ENCODE measurements at places on chromosomes 7 and 10.
A peak's percentile ranks its signal among the peaks of the same experiment; 100 is the strongest.

DNA sequence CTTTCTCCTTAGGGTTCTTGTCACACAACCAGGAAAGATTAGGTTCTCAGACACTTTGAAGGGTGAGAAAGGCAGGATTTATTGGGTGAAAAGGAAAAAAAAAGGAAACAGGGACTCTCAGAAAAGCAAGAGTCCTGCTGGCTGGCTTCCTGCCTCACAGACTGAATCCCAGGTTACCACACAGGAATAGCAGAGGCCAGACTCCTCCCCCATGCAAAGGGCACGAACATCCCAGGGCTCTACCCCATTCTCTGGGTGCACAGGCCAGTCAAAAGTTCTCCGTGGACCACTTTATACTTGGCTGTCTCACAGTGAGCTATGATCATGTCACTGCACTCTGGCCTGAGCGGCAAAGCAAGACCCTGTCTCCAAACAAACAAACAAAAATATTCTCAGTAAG is 42.6 kb downstream of the HOXA1 start:
- DNase-seq = no peak

DNA sequence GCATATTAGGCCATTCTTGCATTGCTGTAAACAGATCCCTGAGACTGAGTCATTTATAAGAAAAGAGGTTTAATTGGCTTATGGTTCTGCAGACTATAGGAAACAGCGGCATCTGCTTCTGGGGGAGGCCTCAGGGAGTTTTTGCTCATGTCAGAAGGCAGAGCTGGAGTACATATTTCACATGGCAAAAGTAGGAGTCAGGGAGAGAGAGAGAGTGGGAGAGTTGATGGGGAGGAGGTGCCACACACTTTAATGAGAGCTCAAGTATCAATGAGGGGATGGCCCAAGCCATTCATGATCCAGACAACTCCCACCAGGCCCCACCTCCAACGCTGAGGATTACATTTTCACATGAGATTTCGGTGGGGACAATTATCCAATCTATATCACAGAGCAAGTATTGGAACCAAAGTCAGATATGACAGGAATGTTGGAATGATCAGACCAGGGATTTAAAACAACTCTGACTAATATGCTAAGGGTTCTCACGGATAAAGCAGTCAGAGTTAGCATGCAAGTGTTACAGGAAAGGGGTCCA is 795.3 kb upstream of the CELF2 start:
- DNase-seq = peak; percentile 68

GRCh38 chr10:124091646-124092249 is 1.6 kb downstream of the CHST15 start:
- DNase-seq = no peak

- DNase-seq = no peak
Observed at GRCh38 chr10:35637462-35637861, 4.6 kb downstream of the FZD8 start.

- no peak for DNase-seq
Observed at GRCh38 chr7:148914208-148914777, 30.2 kb upstream of the EZH2 start.

- DNase-seq = no peak
Observed at GRCh38 chr7:64904008-64904407, 935 bp downstream of the ZNF273 start.

- DNase-seq = no peak
Observed at GRCh38 chr10:114879541-114880158, 58.1 kb downstream of the FHIP2A start.

DNA sequence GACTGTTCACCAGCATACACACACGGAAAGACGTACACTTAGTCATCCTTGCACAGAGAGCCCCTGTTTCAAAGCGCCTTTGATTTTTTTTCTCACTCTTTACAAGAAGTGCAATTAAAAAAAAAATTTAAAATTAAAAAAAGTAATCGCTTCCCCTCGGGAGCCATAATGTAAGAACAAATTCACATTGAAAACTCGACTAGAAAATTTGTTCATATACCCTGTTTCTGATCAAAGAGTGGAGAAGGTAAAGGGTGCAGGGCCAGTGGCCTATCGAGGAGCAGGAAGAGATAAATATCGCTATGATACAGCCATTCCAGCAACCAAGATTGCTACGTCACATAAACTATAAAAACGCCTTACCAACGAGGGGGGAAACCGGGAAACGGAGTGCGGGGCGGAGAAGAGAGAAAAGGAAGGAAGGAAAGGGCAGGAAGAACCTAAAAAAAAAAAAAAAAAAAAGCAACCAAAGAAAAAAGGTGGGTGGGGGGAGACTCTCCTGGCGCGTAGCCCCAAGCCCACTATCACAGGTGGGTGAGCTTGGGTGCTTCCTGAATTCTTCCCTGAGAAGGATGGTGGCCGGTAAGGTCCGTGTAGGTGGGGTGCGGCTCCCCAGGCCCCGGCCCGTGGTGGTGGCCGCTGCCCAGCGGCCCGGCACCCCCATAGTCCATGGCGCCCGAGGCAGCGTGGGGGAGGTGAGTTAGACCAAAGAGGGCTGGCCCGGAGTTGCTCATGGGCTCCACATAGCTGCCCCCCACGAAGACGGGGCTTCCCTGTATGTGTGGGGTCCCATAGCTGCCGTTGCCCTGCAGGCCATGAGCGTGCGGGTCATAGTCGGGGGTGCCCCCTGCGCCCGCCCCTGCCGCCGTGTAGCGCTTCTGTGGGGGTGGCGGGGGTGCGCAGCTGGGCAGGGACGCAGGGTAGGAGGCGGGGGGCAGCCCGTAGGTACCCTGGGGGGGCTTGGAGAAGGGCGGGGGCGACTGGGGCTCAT is 5.2 kb upstream of the HOXA2 start:
- DNase-seq = no peak

GRCh38 chr7:116876664-116877442 is 14.5 kb downstream of the CAPZA2 start:
- DNase-seq = no peak

- DNase-seq = no peak
Observed at GRCh38 chr10:59126261-59126660, 50.2 kb upstream of the PHYHIPL start.

GRCh38 chr7:39624935-39625694 is 1.7 kb downstream of the RALA start:
- peak; percentile 54 for DNase-seq

DNA sequence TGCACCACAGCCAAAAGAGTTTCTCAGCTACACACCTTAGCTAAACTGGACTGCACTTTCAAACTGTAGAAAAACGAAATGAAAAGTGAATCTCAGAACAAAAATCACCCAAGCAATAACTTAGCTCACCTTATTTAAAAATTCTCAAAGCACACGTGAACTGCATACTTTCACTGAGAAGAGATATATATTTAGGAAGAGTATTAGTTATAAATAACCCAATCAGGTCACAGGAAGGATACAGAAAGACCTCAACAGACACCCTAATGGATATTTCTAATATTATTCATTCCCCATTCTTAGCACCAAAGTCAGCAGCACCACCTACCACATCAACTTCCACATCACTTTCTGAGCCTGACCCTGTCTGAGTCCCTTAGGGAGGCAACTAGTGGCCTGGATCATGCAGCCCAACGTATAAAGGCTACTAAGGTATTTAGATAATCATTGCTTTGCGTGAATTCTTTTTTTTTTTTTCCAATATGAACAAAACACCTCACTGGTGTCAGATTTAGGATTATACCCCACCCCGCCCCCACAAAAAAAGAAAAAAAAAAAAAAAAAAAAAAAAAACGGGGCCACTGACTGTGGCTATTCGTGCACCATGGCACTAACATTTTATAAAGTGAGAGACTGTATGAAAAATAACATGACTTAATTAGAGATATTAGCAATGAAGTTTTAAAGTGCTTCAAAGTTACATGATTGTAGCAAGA is 2.6 kb downstream of the ABI1 start:
- DNase-seq = no peak

- DNase-seq = no peak
Observed at GRCh38 chr10:96642973-96643372, 56.2 kb upstream of the TM9SF3 start.

GRCh38 chr7:91285696-91286355 is 21.6 kb downstream of the FZD1 start:
- no peak for DNase-seq

DNA sequence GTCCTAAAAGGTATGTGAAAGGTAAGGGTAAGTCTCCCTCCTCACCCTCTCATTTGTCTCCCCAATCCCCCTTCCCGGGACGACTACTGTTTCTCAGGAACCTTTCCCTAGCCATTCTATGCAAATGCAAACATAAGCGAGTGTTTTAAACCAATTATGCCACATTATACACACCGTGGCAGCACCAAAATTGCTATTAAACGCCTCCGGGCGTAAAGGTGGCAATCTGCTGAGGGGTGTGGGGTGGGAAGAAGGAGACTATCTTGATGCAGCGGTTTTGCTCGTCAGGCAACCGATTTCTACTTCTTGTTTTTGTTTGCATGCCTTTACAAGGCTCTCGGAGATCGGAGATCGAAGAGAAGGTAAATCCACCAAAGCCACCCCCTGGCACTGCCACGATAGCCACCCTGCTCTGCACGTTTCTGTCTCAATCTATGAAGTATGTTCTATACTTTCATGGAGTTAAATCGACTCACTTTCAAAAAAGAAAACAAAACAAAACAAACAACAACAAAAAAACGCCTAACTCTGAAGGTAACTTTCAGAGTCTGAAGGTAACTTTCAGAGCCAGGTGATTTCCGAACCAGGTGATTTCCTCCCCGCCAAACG is 46.0 kb upstream of the CDK1 start:
- DNase-seq = no peak

DNA sequence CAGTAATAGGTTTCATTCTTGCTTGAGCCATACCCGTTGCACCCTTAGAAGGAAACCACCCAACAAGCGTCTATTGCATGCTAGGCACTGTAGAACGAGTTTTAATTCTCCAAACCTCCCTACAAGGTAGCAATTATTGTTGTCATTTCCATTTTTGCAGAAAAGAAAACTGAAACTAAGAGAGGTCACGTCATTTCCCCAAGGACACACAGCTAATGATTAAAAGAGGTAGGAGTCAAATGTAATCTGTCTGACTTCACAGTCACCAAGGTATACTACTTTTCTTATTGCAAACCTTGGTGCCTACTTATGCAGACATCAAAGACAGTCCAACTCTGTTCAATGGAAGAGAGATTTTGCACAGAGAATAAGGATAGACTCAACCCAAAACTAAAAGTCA is 49.1 kb upstream of the C1QL3 start:
- DNase-seq = no peak

- DNase-seq = no peak
Observed at GRCh38 chr10:52347327-52347667, 33.2 kb downstream of the DKK1 start.

- no peak for DNase-seq
Observed at GRCh38 chr7:2637505-2638223, 5.9 kb downstream of the TTYH3 start.

- no peak for DNase-seq
Observed at GRCh38 chr10:130498042-130498441, 361.9 kb downstream of the GLRX3 start.

- DNase-seq = peak; percentile 34
Observed at GRCh38 chr10:60236869-60237524, 152.7 kb downstream of the ANK3 start.

DNA sequence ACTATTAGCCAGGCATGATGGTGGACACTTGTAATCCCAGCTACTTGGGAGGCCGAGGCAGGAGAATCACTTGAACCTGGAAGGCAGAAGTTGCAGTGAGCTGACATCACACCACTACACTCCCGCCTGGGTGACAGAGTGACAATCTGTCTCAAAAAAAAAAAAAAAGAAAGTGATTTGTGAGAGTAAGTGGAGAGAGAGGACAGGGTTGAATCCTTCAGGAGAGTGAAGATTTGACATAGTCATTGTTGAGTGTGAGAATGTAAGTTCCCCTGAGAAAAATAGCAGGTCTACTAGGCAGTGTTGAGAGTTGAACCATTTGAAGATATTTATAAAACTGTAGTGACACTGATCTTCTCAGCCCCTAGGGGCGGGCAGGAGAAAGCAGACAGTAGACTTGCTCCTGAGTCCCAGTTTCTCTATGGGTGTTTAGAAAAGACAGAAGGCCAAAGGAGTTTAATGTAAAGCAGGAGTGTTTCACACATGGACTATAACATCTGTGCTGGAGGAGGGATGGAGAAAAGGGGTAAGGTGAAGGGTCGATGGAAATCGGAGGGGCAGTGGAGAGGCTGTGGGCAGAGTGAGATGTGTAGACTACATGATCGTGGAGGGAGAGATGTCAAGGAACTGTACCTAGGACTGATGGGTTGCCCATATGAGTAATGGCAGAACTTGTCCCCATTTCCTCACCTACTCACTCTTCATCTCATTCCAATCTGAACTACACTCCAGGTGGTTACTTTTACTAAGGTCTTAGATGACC is 13.7 kb upstream of the LAMB4 start:
- DNase-seq = no peak

DNA sequence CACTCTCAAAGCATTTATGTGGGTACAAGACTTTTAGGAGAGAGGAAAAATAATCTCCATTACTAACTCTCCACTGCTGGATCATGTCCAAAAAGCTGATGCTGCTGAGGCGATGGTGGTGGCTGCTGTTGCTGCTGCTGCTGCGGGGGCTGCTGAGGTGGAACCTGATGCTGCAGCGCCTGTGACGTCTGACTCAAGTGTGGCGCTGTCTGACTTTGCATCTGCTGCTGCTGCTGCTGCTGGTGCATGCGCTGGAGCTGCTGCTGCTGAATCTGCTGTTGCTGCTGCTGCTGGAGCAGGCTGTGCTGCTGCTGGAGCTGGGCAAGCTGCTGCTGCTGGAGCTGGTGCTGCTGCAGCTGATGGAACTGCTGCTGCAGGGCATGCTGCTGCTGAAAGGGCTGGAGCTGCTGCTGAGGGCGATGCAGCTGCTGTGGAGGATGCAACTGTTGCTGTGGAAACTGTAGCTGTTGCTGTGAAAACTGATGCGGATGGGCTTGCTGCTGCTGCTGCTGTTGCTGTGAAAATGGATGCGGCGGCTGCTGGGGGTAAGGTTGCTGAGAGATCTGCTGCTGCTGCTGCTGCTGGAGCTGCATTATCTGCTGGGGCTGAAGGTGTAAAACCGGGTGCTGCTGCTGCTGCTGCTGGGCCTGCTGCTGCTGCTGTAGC is 34.5 kb downstream of the PAXIP1 start:
- DNase-seq = no peak

GRCh38 chr10:85787881-85788280 is 578.7 kb downstream of the GRID1 start:
- no peak for DNase-seq

DNA sequence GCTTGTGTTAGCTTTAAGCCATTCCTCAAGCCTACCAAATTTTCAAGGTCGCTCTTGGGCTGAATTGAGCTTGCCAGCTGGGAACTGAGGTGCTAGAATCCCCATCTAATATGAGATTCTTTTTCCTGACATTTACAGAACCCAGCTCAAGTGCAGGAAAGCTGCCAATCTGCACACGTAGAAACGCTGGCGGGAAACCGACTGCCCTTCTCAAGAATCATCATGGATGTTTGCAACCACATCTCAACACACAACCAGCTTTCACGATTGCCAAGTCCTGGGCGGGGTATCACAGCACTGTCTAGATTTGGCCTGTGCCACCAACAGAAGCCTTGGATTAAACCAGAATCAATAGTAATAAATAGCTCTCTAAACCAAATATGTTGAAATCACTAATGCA is 203.7 kb downstream of the DIP2C start:
- no peak for DNase-seq

Data from fibroblast of skin of left biceps (primary cell).